GM12865 (cell line): ENCODE measurements at places on chromosomes 5 and 9.

- DNase-seq = peak; percentile 69
These were observed 237.4 kb downstream of the NR2F1-AS1 start for GRCh38 chr5:93343570-93343969.

DNA sequence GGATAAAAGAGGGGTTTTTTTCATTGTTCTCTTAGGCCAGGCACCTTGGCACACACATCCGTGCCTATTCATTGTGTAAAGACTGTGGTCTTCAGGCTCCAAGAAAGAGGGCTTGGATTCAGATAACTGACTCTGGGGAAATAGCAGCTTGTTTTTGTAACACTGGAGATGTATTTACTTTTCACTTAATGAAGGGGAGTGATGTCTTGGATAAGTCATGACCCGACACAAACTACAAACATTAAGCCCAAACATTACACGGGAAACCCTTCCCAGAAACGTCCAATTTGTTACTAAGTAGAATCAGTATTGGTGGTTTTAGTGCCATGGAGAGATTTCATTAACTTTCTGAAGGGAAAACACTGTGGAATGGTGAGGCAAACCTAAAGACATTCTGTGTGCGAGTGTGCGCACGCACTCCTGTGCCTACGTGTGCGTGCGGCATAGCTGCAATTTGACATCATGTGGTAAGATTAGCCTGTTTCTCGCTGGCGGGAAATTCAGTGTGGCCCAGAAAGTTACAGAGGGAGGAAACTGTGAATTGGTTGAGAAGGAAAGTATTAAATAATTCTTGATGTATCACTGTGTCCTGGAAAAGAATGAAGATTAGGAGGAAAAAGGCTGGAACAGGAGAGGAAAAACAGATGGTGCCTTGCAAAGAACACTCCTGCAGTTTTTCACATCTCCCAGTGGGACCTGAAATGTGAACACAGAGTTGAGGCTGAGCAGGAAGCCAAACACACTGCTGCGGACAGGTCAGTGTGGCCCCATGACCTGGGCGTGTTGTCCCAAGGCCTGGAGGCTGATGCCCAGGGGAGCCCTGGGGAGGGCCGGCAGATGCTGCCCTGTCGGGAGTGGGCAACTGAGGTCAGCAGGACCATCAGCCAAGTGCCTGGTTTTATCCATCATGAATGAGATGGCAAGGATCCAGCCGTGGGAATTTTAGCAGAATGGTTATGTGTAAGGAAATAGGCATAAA is 108.5 kb downstream of the GAS1 start:
- DNase-seq = no peak

DNA sequence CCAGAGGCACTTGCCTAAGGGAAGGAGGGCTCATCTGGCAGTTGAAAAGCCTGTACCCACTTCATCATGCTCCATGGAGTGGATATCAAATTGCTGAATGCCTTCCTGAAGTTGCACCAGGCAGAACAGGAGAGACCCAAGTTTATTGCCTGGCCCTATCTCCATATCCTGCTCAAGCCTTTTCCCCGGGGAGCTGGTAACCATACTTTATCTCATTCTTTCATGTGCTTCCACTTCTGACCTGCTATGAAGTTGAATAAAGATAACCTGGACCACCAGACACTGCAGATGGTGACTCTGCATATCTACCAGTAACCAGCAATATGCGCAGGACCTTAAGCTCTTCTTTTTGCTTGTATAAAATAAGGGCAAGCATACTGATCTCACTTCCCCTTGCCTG is 1397.5 kb upstream of the CDH6 start:
- DNase-seq = no peak

- DNase-seq = no peak
These were observed 100.4 kb downstream of the DAB2IP start for GRCh38 chr9:121751686-121752445.

- no peak for DNase-seq
These were observed 131.3 kb downstream of the MACIR start for GRCh38 chr5:103389846-103390245.

DNA sequence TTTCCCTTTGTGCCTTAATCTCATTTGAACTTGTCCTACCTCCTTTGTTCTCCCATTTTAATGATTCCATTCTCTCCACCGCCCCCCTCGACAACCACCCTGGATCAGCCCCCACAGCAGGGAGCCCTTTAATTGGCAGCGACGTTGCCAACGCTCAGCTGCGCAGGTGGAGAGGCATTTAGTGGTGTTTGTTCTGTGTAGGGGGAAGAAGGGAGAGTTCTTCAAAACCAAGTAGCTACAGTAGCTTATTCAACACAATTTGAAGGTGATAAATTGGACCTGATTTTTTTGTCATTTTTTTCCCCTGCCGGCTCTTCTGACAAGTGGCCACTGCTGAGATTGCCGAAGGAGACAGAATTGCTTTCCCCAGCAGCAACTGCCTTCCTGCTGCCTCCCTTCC is 499.1 kb downstream of the CDK5RAP2 start:
- no peak for DNase-seq

DNA sequence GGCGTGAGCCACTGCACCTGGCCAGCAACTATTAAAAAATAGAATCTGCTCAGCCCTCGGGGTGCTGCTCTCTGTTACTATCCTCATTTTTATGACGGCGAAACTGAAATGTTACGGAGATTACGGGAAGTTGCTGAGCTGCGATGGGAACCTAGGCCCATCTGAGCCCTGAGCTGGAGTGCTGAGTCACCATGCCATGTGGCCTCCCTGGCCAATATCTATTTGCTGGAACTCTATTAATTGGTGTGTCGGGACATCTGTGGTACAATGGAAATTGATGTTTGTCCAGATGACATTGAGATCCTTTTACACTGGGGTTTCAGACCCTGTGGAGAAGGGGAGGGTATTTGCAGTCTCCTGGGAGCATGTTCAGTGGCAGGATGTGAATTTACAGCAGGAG is 8.1 kb downstream of the PRDM12 start:
- no peak for DNase-seq
